ENCODE measurements at places on chromosomes 7 and 10.

- H3K4me3 ChIP-seq: no peak overlapping the region
- H3K4me1 ChIP-seq: no peaks in the 10 kb centered on the region
- no peaks in the 10 kb centered on the region for H3K27me3 ChIP-seq
- no peak for DNase-seq
- H3K36me3 ChIP-seq: no peaks in the 10 kb centered on the region
Measured at GRCh38 chr10:58265249-58265648, 2.4 kb downstream of the IPMK start.

DNA sequence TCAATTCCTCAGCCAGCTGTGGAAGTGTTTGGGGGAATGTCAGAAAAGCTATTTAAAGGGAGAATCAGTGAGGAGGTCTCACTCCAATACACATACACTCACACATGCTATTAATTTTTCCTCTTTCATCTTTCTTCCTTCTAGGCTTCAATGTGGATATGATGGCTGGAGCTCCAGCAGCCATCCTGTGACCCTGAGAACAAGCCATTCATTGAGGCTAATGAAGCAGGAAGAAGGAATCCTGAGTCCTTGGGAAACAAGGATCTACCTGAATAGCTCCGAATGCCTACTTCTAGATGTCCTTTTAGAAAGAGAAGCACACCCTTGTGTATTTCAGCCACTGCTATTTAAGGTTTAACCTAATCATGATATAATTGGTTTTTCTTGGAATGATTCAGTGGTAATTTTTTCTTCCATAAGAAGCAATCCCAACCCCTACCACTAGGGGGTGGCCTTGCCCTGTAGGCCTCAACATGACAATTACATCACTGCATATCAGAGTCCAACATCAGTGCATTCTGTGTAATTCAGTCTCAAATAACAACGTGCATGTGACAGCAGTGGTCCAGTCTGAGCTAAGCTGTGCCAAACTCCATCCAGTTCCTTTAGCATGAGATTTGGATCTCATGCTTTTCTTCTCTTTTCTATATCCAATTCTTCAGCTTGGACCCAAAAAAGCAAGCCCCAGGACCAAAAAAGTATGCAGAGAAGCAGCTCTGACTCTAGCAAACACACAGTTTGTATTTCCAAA, 85.3 kb upstream of the ANKRD1 start:
- H3K36me3 ChIP-seq: no peaks in the 10 kb centered on the region
- H3K27me3 ChIP-seq: no peaks in the 10 kb centered on the region
- H3K4me1 ChIP-seq: no peaks in the 10 kb centered on the region
- DNase-seq: peak; percentile 5

- no peaks in the 10 kb centered on the region for H3K27me3 ChIP-seq
- H3K4me1 ChIP-seq: no peaks in the 10 kb centered on the region
- H3K4me3 ChIP-seq: no peak overlapping the region
- H3K27ac ChIP-seq: no peak overlapping the region
- no peaks in the 10 kb centered on the region for H3K36me3 ChIP-seq
- no peak for DNase-seq
Measured at GRCh38 chr7:119720541-119720940, 552.4 kb upstream of the KCND2 start.

GRCh38 chr7:99137411-99138180, 6.3 kb downstream of the SMURF1 start:
- H3K4me3 ChIP-seq: no peak overlapping the region
- no peak overlapping the region for H3K27ac ChIP-seq
- DNase-seq: no peak
- peaks cover 3% of the 10 kb centered on the region for H3K4me1 ChIP-seq
- no peaks in the 10 kb centered on the region for H3K27me3 ChIP-seq

- no peak for DNase-seq
- no peaks in the 10 kb centered on the region for H3K27me3 ChIP-seq
- no peak overlapping the region for H3K4me3 ChIP-seq
- H3K36me3 ChIP-seq: no peaks in the 10 kb centered on the region
Measured at GRCh38 chr10:118041316-118041715, 5.4 kb downstream of the RAB11FIP2 start.

DNA sequence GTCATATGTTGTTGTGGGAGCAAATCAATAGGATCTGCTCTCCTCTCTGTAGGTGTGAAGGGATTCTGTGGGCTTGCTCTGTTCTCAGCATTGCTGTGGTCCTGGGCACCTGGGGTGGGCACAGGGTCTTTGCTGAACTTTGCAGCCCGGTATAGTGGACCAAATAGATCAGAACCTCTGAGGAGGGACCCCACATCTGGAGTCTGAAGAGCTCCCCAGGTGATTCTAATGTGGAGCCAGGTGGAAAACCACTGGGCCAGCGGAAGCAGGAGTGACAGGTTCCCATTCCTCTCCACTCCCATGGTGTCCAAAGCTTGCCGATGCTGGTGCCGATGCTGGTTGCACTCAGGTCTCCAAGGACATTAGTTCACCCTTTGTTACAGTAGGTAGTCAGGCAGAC, 257.2 kb downstream of the GLRX3 start:
- no peak for DNase-seq
- no peaks in the 10 kb centered on the region for H3K4me1 ChIP-seq
- no peak overlapping the region for H3K27ac ChIP-seq
- H3K27me3 ChIP-seq: no peaks in the 10 kb centered on the region
- H3K36me3 ChIP-seq: no peaks in the 10 kb centered on the region

DNA sequence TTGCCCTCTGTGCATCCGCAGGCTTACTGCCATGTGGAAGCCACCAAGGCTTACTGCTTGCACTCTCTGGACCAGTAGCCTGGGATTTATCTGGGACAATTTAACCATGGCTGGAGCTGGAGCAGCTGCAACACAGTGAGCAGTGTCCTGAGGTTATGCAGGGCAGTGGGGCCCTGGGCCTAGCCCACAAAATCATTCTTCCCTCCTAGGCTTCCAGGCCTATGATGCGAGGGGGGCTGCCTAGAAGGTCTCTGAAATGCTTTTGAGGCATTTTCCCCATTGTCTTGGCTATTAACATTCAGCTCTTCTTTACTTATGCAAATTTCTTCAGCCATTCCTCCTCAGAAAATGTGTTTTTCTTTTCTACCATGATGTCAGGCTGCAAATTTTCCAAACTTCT, 313.6 kb upstream of the CDC14C start:
- H3K4me3 ChIP-seq: no peak overlapping the region
- DNase-seq: no peak
- H3K36me3 ChIP-seq: no peaks in the 10 kb centered on the region
- H3K27me3 ChIP-seq: no peaks in the 10 kb centered on the region
- H3K27ac ChIP-seq: no peak overlapping the region

GRCh38 chr7:30564243-30564892, 30.3 kb upstream of the GARS1 start:
- peak; percentile 92 for DNase-seq
- no peaks in the 10 kb centered on the region for H3K27me3 ChIP-seq
- no peak overlapping the region for H3K27ac ChIP-seq
- H3K4me3 ChIP-seq: no peak overlapping the region
- 0 out of 2 replicates have a peak, but pooled peaks cover 1% of the 10 kb centered on the region for H3K4me1 ChIP-seq

- H3K27me3 ChIP-seq: no peaks in the 10 kb centered on the region
- H3K4me3 ChIP-seq: no peak overlapping the region
- no peak for DNase-seq
Measured at GRCh38 chr7:114062810-114063209, 144.0 kb upstream of the PPP1R3A start.

DNA sequence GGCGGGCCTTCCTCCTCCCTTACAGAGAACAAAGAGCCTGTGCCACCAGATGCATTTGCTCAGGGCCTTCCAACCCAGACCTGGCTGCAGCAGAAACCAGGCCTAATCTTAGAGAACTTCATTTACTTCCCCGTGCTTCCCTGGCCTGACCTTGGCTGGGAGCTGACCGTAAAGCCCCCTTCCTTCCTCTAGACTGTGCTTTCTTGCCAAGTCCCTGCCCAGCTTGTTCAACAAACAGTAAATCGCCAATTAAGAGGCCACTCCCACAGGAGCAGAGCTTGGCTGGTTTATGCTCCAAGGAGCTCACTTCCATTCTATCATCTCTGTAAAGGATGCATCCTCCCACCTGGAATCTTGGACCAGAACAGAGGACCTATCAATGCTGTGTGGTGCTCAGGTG, 110.9 kb downstream of the COL13A1 start:
- H3K4me3 ChIP-seq: no peak overlapping the region
- no peak overlapping the region for H3K27ac ChIP-seq
- no peak for DNase-seq
- H3K27me3 ChIP-seq: no peaks in the 10 kb centered on the region
- H3K36me3 ChIP-seq: no peaks in the 10 kb centered on the region
- 0 out of 2 replicates have a peak, but pooled peaks cover 1% of the 10 kb centered on the region for H3K4me1 ChIP-seq

- no peaks in the 10 kb centered on the region for H3K36me3 ChIP-seq
- no peaks in the 10 kb centered on the region for H3K27me3 ChIP-seq
- no peak for DNase-seq
- H3K4me3 ChIP-seq: no peak overlapping the region
- no peak overlapping the region for H3K27ac ChIP-seq
Measured at GRCh38 chr7:80517282-80517747, 5.5 kb upstream of the GNAT3 start.

DNA sequence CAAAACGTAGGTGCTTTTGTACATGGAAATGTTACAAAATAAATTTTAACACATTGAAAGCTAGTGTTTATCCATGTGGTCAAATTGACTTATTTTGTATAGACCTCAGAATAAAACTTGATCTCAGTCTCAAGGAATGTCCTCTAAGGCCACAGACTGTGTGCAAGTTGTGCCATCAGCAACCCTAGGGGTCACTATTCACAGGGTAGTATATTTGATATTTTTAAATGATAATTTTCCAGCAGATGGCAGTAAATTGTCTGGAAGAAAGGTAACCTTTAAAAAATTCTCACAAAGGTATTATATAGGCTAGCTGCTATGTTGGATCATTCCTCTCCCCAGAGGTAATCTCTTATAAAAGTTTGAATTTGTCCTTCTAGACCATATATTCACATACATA, 12.9 kb upstream of the SNX10 start:
- H3K27ac ChIP-seq: no peak overlapping the region
- no peak overlapping the region for H3K4me3 ChIP-seq
- no peaks in the 10 kb centered on the region for H3K4me1 ChIP-seq
- no peaks in the 10 kb centered on the region for H3K27me3 ChIP-seq
- H3K36me3 ChIP-seq: no peaks in the 10 kb centered on the region

DNA sequence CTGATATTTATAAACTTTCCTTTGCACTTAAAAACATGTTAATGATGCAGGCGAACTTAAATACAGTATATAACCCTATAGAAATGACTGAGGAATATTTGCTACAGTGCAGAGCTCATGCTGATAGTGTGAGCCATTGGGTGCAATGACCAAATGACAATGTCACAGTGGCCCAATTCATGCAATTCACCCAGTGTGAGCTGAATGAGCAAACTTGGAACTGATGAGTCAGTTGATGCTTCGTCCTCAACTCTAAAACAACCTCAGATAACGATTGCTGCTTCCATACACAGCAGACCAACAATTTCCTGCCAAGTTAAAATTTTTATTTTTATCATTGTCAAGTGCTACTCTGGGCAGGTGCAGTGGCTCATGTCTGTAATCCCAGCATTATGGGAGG, 12.1 kb upstream of the ZC3HAV1L start:
- H3K27me3 ChIP-seq: no peaks in the 10 kb centered on the region
- peaks cover 3% of the 10 kb centered on the region for H3K36me3 ChIP-seq
- DNase-seq: no peak
- no peak overlapping the region for H3K4me3 ChIP-seq

- H3K36me3 ChIP-seq: no peaks in the 10 kb centered on the region
- no peaks in the 10 kb centered on the region for H3K4me1 ChIP-seq
- H3K27ac ChIP-seq: no peak overlapping the region
- no peaks in the 10 kb centered on the region for H3K27me3 ChIP-seq
- H3K4me3 ChIP-seq: no peak overlapping the region
Measured at GRCh38 chr7:45986355-45987298, 65.6 kb upstream of the IGFBP3 start.

- no peaks in the 10 kb centered on the region for H3K4me1 ChIP-seq
- H3K27me3 ChIP-seq: no peaks in the 10 kb centered on the region
- no peak overlapping the region for H3K27ac ChIP-seq
- no peak overlapping the region for H3K4me3 ChIP-seq
Measured at GRCh38 chr7:27972276-27972675, 208.3 kb downstream of the JAZF1 start.

DNA sequence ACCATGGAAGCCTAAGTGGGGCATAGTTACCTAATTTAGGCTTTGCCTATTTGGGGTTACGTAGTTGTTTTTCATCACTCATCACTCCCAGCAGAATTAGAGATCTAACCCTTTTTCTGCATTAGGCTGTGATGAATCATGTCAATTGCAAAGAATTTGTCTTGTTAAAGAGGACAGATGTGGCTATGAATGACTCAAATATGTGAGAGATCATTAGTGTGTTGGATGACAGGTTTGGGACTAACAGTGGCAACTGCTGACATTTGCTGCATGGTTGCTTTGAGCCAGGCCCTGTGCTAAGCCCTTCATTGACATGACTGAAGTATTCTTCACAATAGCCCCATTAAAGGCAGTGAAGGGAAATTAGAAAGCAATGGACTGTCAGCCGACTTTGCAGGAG, 83.4 kb upstream of the BMPER start:
- no peak for DNase-seq
- H3K27me3 ChIP-seq: no peaks in the 10 kb centered on the region
- H3K36me3 ChIP-seq: no peaks in the 10 kb centered on the region

- no peaks in the 10 kb centered on the region for H3K4me1 ChIP-seq
- H3K27ac ChIP-seq: no peak overlapping the region
- H3K36me3 ChIP-seq: no peaks in the 10 kb centered on the region
- DNase-seq: no peak
- no peak overlapping the region for H3K4me3 ChIP-seq
Measured at GRCh38 chr7:70171369-70171920, 573.2 kb downstream of the AUTS2 start.

DNA sequence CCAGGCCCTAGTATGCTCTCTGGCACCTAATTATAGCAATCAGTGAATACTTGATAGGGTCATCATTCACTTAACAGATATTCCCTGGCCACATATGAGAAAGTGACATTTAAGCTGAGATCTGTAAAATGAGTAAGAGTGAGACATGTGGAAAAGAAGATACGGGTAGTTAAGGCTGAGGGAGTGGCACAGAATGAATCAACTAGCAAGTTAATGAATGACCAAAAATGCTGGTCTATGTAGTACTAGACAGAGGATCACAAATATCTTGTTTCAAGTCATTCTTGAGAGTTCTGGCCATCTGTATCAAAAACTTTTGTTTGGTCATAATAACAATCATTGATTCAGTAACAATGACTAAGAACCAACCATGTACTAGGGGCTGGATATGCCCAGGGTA, 954.9 kb downstream of the CNTNAP2 start:
- H3K4me1 ChIP-seq: no peaks in the 10 kb centered on the region
- no peak for DNase-seq
- no peak overlapping the region for H3K4me3 ChIP-seq
